ENCODE measurements at places on chromosomes 2 and 18.

GRCh38 chr2:56624181-56624580, 440.4 kb downstream of the CCDC85A start:
- DNase-seq: no peak

DNA sequence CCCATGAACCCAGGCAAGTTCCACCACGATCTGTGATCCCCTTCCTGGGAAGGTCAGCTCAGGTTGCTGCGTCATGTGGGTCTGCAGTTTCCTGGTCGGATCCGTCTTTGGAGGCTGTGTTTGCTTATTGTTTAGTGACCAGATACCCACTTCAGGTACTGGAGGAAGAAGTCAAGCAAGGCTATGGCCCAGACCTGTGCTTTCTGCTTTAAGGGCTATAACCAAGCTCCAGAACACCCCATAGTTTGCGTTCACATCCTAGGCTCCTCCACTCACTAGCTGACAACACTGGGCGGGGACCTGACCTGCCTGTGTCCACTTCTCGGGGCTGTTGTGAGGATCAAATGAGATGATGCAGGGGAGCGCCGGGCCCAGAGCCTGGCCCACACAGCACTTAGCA, 44.0 kb downstream of the MAL start:
- no peak for DNase-seq

- no peak for DNase-seq
Observed at GRCh38 chr2:170714381-170715061, 616 bp upstream of the SP5 start.

- no peak for DNase-seq
Observed at GRCh38 chr18:73891572-73892421, 255.8 kb downstream of the FBXO15 start.

DNA sequence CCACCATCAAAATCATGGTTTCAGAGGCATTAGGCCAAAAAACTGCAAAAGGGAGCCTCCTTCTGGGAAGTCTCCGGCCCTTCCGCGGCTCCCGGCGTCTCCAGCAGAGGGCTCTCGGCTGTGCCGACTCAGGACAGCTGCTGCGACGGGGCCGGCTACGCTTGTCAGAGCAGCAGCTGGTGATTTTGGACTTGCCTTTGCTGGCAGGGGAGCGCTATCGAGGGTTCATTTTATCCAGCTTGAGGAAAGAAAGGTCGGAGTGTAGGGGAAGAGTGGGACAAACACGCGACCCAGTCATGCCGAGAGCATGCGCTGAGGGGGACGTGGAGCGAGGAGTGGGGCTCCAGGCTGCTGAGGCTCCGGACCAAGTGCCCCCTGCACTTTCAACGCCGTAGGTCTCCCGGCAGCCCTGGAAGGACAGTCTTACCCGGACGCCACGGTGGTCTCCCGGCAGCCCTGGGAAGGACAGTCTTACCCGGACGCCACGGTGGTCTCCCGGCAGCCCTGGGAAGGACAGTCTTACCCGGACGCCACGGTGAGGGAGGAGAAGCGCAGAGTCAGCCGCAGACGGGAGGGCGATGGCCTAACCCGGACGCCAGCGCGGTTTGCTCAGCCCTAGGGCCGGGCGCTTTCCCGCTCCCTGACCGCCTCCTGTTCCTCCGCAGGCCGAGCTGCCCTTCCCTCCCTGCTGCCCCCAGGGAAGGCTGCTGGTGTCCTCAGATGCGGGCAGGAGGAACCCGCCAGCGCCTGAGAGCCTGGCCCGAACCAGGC, 21.7 kb downstream of the DDX18 start:
- no peak for DNase-seq

DNA sequence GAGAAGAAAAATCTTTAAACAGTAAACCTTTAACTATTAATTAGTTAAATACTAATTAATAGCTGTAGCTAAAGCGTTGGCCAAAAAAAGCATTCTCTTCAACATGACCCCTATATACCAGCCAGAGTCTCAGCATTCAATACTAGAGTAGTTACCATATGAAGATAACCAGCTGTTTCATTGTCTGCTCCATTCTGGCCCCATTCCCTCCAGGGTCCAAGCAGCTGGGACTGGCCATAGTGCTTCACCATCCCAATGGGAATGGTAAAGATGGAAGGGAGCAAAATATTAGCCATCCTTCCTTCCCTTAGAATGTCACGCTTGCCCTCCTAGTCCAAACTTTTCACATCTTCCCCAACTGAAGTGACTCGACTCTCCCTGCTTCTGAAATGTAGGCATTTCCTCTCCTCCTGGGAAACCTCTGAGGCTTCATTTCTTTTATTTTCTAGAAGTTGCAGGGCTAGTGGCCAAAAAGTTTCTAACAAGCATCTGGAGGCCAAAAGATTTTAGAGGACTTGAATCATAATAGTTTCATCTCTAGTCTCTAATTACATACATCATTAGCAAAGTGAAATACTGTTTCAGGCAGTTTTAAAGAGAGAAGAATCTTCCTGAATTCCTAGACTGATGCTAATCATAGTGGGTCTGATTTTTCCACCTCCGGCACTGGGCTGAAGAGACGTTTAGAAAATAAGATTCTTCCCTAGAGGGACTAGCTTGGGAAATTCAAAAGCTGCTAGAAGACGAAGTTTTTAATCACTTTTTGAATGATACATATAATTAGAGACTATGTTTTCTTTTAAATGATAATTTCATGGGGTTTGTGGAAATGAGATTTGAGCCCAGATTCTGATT, 52.7 kb downstream of the CCDC68 start:
- DNase-seq: no peak

DNA sequence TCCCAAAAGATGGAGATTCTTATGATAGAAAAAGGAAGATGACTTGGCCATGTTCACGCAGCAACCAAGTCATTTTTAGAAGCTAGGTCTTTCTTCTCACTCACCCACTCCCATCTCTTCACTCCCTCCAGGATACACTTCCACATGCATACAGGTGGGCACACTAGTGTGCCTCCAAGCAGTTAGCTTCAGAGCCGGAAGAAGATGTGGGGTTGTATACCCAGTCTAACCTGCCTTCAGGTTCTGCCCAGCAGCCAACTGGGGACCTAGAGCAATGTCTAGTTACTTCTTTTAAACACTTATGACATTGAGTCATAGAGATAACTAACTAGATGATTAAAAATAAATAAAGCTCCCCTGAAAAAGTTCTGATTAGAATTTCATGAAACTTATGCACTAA, 21.8 kb upstream of the TANK start:
- no peak for DNase-seq

DNA sequence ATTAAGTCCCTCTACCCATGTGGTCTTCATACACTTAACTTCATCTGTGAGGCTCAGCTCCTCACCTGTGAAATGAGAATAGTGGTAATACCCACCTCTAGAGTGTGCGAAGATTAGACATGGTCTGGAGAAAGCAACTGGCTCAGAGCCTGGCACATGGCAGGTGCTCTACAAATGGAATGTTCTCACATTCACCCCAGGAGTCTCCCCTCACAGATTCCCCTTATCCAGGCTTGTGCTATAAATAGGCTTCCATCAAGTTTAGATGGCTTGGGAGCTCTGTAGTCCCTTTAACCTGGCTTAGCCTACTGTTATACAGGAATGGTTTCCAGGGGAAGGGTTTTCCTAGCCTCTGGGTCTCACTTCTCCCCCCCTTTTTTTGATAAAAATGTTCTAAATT, 455.9 kb downstream of the RNF144A start:
- no peak for DNase-seq

GRCh38 chr2:56508662-56509061, 324.9 kb downstream of the CCDC85A start:
- no peak for DNase-seq

DNA sequence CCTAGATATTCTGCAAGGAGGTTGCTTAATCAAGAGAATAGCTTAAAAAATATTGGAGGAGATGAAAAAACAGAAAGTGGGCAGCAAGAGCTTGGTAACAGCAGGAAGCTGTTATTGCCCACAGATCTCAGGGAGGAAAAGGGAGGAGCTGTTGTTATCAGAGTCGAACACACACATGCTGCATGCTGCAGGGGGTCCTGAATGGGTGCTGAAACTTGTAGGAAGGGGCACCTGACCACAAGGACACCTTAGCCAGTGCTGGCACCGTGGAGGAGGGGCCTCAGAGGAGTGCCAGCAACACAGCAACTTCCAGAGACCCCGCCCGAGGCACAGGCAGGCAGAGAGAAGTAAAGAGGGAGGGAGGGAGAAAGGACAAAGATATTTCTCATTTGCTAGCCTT, 332.9 kb downstream of the SOCS6 start:
- no peak for DNase-seq

GRCh38 chr2:231223001-231223375, 24.6 kb downstream of the ARMC9 start:
- DNase-seq: no peak

GRCh38 chr2:237115870-237116269, 30.2 kb downstream of the COPS8 start:
- DNase-seq: no peak

DNA sequence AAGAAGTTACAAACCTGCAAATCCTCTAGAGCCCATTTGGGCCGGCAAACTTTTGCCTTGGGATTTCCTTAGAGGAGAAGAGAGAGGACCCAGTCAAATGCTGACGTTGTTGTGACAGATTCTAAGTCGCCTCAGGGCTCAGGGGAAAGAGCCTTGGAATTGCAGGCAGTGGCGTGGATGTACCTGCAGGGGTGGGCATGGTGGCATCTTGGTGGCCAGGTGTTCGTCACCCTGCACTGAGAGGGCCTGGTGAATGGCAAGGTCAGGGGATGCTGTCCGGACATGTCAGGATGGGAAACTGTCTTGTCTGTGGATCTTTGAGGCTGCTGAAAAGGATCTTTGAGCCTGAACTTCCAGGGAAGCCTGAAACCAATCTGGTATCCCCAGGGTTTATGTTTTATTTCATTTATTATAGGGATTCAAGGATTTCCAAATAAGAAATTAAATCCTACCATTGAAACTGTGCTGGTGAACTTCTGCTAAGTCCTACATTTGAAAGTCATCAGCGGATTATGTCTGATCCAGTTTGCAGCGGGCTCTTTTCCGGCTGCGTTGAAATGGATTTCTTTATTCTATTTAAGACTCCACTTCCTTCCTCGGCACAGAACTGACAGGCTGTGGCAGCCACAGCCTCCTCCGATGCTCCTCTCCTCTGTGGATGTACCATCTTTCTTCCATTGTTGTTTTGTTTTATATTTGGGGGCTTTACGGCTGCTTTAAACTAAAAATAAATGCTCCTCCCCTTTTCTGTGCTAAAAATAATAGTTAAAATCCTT, 207.6 kb downstream of the AGAP1 start:
- DNase-seq: no peak

DNA sequence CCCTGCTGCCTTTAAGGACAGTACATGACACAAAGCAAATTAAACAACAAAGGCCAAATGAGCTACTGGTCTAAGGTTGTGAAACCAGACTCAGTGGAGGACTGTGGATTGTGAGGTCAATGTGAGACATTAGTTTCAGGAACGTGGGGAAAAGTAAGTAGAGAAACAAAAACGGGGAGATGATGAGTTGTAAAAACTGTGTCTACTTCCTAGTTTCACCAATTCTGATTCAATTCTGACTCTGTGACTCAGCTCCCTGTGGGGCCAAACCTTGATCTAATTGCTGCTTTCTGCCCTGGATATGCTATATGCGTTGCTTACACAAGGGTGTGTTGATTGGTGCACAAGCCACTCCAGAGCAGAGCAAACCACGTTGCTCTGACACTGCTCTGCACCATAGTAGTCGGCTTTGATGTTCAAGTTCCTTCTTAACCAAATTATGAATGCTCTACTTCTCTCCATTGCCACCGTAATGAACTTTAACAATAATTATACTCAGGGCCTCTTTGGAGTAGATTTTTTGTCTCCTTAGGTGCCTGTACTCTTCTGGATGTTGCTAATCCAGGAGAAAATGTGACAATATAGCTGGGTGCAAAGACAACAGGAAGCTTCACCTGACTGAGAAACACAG, 1640.1 kb upstream of the CELF4 start:
- no peak for DNase-seq

DNA sequence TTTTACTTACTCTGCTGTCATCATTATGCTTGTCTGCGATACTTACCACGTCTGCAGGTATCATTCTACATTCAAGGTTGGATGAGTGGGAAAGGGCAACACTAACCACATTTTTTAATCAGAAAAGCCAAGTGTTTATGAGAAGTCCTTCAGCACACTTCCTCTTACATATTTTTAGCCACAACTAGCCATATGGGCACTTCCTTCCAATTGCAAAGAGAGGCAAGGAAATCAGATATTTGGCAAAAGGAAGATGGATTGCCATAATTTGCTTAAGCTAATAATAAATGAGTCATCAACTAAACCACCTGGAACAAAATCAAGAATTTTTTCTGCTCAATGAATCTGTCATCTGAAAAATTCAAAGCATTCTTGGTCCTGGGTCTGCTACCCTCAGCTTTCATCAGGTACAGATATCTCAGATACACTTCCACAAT, 16.7 kb upstream of the MRO start:
- DNase-seq: no peak

DNA sequence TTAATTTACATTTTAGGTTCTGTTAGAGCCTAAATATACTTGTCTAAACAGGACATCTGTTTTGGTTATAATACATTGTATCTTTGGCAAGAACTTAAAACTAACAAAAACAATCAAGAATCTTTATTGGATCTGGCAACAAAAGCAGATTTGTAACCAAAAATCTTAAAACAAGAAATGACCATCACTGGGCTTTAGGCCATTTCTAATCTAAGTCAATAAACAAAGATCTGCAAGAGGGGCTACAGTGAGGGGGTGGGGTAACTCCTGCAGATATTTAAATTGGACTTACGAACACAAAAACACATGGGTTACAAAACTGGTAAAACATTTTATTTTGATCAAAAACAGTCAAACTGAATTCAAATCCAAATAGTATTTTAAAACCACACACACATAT, 77.3 kb downstream of the SRBD1 start:
- no peak for DNase-seq

DNA sequence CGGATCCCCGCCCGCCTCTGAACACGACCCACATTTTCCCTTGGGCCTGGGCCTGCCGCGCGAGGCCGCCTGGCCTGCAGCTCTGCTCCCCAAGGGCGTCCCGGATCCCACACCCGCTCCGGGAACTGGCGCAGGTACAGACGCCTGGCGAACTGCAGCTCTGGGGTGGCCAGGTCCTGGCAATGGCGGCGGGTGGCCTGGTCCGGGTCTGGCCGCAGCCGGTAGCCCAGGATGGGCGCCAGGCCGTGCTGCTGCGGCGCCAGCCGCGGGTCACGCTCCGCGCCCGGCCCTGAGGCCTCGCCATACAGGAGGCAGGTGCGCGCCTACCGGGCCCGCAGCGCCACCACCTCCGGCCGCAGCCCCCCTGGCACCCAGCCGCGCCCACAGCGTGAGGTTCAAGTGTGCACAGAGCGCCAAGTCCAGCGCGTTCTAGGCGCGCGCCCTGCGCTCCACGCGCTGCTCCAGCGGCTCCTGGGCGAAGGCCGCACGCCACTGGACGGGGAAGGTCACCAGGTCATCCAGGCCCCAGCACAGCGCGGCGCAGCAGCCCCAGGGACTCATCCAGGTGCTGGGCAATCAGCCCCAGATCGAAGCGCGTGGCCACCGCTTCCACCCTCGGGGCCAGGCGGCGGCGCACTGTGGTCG, 9.5 kb downstream of the AQP12A start:
- DNase-seq: no peak

Measured in activated T-helper 1 cell treated with anti-CD3 and anti-CD28 coated beads, Interleukin-2, amount 50 U/mL, for 16 hours (primary cell).